ENCODE measurements at places on chromosomes 3 and 15.

- H3K27ac ChIP-seq, result no peak overlapping the region
- no peak for DNase-seq
- H3K27me3 ChIP-seq, result no peaks in the 10 kb centered on the region
Observed at GRCh38 chr15:48225771-48226170, 19.7 kb downstream of the SLC12A1 start.

- H3K4me1 ChIP-seq, result peaks cover 6% of the 10 kb centered on the region
- no peak for DNase-seq
- H3K27ac ChIP-seq, result no peak overlapping the region
- no peak overlapping the region for H3K4me3 ChIP-seq
- H3K36me3 ChIP-seq, result no peaks in the 10 kb centered on the region
- no peaks in the 10 kb centered on the region for H3K27me3 ChIP-seq
Observed at GRCh38 chr15:61151791-61152190, 77.3 kb downstream of the RORA start.

DNA sequence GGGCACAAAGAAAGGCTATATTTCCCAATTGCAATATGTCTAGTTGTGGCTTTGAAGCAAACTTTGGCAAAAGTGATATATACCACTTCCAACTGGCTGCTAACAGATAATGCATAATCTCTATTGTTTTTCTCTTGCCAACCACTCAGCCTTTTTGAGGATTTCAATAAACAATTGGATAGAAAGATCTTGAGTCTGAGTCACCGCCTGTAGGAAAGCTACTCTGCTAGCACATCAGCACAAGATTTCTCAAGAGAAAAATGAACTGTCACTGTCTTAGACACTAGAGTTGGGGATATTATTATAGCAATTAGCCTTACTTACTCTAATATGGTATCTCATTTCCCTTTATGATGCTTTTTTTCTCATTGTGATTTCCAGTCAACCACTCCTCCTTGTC is 119.7 kb downstream of the SST start:
- H3K4me1 ChIP-seq, result no peaks in the 10 kb centered on the region
- H3K36me3 ChIP-seq, result no peaks in the 10 kb centered on the region
- H3K27me3 ChIP-seq, result no peaks in the 10 kb centered on the region

DNA sequence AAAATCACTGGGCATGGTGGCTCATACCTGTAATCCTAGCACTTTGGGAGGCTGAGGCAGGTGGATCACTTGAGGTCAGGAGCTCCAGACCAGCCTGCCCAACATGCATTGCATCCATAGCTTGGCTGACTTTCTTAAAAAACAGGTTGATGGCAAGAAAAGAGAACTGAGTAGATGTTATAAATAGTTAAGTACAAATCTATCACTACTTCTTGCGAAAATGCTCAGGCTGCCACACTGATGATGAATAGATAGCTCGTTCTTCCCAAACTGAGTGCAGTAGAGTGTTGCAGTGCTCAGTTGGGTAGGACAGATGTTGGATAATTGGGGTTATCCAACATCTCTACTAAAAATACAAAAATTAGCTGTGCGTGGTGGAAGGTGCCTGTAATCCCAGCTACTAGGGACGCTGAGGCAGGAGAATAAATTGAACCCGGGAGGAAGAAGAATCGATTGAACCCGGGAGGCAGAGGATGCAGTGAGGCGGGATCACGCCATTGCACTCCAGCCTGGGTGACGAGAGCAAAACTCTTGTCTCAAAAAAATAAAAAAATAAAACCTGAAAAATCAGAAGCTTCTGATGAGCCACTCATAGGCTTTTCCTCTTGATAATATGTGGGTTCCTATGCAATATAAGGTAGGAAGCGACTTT is 1.2 kb downstream of the BTLA start:
- DNase-seq, result no peak
- no peaks in the 10 kb centered on the region for H3K27me3 ChIP-seq
- no peak overlapping the region for H3K27ac ChIP-seq
- no peak overlapping the region for H3K4me3 ChIP-seq
- no peaks in the 10 kb centered on the region for H3K36me3 ChIP-seq

DNA sequence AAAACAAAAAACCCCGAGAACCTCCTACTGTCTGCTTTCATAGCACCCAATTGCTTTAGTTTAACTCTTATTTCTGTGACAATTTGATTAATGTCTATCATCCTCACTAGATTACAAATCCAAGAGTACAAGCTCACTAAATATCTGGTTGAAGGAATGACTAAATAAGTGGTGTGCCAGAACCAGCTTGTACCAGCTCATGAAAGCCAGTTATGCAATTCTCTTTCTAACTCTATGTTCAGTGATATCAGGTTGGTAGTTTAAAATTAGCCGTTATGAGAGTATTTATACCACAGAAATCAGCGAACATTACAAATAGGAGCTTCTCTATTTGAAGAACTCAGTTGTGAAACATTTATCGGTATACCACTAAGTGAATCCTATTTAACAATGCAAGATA is 137.2 kb upstream of the MITF start:
- H3K4me1 ChIP-seq, result no peaks in the 10 kb centered on the region
- H3K36me3 ChIP-seq, result no peaks in the 10 kb centered on the region
- no peaks in the 10 kb centered on the region for H3K27me3 ChIP-seq
- no peak overlapping the region for H3K4me3 ChIP-seq

- peaks cover 2% of the 10 kb centered on the region for H3K36me3 ChIP-seq
- DNase-seq, result no peak
- H3K27me3 ChIP-seq, result no peaks in the 10 kb centered on the region
- no peak overlapping the region for H3K27ac ChIP-seq
Observed at GRCh38 chr15:29672923-29673809, 149.1 kb downstream of the TJP1 start.

- peaks cover 16% of the 10 kb centered on the region for H3K4me1 ChIP-seq
- H3K27ac ChIP-seq, result no peak overlapping the region
- DNase-seq, result no peak
- H3K27me3 ChIP-seq, result no peaks in the 10 kb centered on the region
- H3K4me3 ChIP-seq, result no peak overlapping the region
Observed at GRCh38 chr15:90838139-90838538, 30.2 kb upstream of the FURIN start.

- no peaks in the 10 kb centered on the region for H3K4me1 ChIP-seq
- H3K27me3 ChIP-seq, result no peaks in the 10 kb centered on the region
- no peak for DNase-seq
- H3K36me3 ChIP-seq, result no peaks in the 10 kb centered on the region
- no peak overlapping the region for H3K27ac ChIP-seq
- H3K4me3 ChIP-seq, result no peak overlapping the region
Observed at GRCh38 chr3:57397175-57398026, 104.9 kb upstream of the ASB14 start.

GRCh38 chr3:46670891-46671427 is 22.5 kb downstream of the ALS2CL start:
- no peak overlapping the region for H3K4me3 ChIP-seq
- H3K27me3 ChIP-seq, result no peaks in the 10 kb centered on the region
- no peak overlapping the region for H3K27ac ChIP-seq
- peaks cover 11% of the 10 kb centered on the region for H3K4me1 ChIP-seq
- no peak for DNase-seq

DNA sequence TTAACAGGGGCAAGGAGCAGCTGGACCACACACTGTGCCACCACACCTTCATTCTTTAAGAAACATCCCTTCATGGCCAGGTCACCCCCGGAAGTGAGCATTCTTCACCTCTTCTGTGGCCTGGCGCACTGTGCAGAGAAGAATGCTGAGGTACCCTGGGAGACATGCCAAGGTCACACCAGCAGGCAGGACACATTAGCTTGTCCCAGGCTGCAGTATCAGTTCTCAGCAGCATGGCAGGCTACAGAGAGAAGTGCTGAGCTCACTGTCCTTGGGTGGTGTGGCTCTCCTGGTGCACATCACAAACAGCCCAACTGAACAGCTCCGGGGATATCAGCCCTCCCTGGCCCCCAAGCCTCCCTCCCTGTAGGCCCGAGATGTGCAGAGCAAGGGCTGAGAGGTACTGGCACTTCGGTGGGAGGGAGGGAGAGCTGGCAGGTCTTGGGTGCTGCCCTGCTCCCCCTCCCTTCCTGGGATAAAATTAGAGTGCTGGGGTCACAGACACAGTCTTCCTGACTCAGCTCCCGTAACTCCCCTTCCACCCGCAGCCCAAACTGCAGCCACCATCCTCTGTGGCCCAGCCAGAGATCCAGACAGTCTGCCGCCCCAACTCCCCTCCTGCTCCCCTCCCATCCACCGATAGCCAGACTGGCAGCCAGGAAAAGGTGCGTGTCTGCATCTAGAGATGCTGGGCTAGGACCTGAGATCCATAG is 13.4 kb downstream of the SEMA7A start:
- H3K4me3 ChIP-seq, result no peak overlapping the region
- peaks cover 45% of the 10 kb centered on the region for H3K36me3 ChIP-seq
- peak overlapping the region; percentile 75 for H3K27ac ChIP-seq
- H3K27me3 ChIP-seq, result no peaks in the 10 kb centered on the region
- no peak for DNase-seq

GRCh38 chr15:49239105-49239504 is 69.1 kb downstream of the GALK2 start:
- H3K27ac ChIP-seq, result no peak overlapping the region
- H3K36me3 ChIP-seq, result no peaks in the 10 kb centered on the region
- H3K4me1 ChIP-seq, result no peaks in the 10 kb centered on the region
- H3K4me3 ChIP-seq, result no peak overlapping the region

DNA sequence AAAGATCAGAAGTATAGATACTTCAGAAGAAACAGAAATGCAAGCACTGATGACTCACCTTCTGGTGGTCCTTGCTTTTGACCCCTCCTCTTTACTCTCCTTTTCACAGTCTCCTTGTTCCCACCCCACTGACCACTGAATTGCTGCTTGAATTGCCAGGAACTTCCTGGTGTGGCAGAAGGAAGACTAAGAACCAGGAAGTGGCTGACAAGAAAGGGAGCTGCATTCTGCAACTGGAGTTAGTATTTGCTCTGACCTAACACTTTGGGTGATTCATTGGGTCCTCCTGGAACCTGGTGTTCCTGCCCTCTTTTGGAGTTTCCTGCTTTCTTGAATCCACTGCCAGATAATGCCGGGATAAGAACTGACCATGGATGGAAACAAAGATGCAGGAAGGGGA is 23.0 kb downstream of the KY start:
- H3K36me3 ChIP-seq, result peaks cover 3% of the 10 kb centered on the region
- no peak overlapping the region for H3K27ac ChIP-seq
- H3K4me1 ChIP-seq, result no peaks in the 10 kb centered on the region
- no peak overlapping the region for H3K4me3 ChIP-seq
- DNase-seq, result no peak
- no peaks in the 10 kb centered on the region for H3K27me3 ChIP-seq

DNA sequence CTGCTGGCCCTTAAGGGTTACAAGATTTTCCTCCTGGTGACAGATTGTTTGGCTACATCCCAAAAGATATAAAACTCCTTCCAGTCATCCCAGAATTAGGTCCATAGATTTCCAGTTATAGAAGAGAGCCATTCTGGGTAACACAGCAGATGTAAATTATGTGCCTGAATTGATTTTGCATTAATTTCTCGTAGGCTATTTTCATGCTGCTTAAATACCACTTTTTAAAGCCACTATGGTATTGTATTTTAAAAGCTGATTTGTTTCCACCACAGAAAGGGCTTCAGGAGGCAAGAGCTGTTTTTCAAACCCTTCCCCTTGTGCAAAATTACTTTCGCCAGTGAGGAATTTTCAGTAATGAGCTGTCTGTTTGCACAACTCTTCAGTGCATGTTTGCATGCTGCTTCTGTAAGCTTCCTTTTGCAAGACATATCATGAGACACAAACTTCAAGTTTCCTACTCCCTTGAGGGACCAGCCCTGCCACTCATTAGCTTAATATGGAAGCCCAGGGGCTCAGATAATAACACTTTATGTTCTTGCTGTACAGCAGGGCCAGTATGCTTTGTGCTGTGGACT is 105.4 kb upstream of the TNIK start:
- H3K27me3 ChIP-seq, result no peaks in the 10 kb centered on the region
- H3K4me1 ChIP-seq, result peaks cover 7% of the 10 kb centered on the region
- no peak for DNase-seq
- no peaks in the 10 kb centered on the region for H3K36me3 ChIP-seq

- peak; percentile 59 for DNase-seq
- H3K36me3 ChIP-seq, result no peaks in the 10 kb centered on the region
- H3K4me1 ChIP-seq, result no peaks in the 10 kb centered on the region
- no peak overlapping the region for H3K4me3 ChIP-seq
Observed at GRCh38 chr3:47989981-47990440, 26.2 kb downstream of the MAP4 start.

DNA sequence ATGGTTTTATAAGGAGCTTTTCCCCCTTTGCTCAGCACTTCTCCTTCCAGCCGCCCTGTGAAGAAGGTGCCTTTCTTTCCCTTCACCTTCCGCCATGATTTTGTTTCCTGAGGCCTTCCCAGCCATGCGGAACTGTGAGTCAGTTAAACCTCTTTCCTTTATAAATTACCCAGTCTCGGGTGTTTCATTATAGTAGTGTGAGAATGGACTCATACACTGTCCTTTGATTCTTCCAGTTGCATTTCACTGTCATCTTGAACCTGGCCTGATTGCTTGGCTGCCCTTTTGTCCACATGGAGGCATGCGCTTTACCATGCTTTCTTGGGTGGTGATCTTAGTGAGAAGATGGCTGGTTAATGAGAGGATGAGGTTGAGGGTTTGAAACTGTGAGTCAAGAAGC is 23.2 kb downstream of the USP13 start:
- no peaks in the 10 kb centered on the region for H3K36me3 ChIP-seq
- H3K4me1 ChIP-seq, result no peaks in the 10 kb centered on the region
- no peak for DNase-seq
- no peak overlapping the region for H3K4me3 ChIP-seq
- no peak overlapping the region for H3K27ac ChIP-seq

- H3K27ac ChIP-seq, result no peak overlapping the region
- no peak overlapping the region for H3K4me3 ChIP-seq
- no peaks in the 10 kb centered on the region for H3K27me3 ChIP-seq
Observed at GRCh38 chr3:22441711-22442110, 690.7 kb upstream of the ZNF385D start.

- no peak overlapping the region for H3K27ac ChIP-seq
- no peak overlapping the region for H3K4me3 ChIP-seq
- H3K36me3 ChIP-seq, result no peaks in the 10 kb centered on the region
- no peak for DNase-seq
Observed at GRCh38 chr3:16838561-16838960, 46.2 kb upstream of the PLCL2 start.

GRCh38 chr3:150540991-150541390 is 5.3 kb downstream of the SERP1 start:
- no peak for DNase-seq
- H3K36me3 ChIP-seq, result no peaks in the 10 kb centered on the region
- no peak overlapping the region for H3K27ac ChIP-seq
- H3K27me3 ChIP-seq, result no peaks in the 10 kb centered on the region
- no peak overlapping the region for H3K4me3 ChIP-seq

GRCh38 chr3:179964890-179965289 is 71.8 kb downstream of the PEX5L start:
- no peak overlapping the region for H3K27ac ChIP-seq
- H3K4me3 ChIP-seq, result no peak overlapping the region
- H3K4me1 ChIP-seq, result no peaks in the 10 kb centered on the region
- H3K27me3 ChIP-seq, result no peaks in the 10 kb centered on the region

DNA sequence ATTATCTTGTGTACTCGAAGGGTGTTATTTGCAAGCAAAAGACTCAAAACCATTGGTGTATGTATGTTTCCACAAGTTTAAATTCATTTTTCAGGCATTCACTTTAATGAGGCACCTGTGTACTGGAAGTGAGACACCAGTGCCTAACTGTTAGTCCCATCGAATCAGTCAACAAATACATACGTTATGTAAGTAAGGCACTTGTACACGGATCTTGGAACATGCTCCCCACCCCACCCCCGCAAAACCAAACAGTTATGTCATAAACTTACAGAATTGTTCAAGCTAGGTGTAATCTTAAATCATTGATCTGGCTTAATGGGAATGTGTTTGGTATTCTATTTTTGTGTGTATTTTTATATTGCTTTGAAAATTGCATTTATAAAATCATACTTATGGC is 17.1 kb downstream of the LRRC28 start:
- no peak for DNase-seq
- H3K36me3 ChIP-seq, result no peaks in the 10 kb centered on the region
- no peaks in the 10 kb centered on the region for H3K4me1 ChIP-seq
- H3K27ac ChIP-seq, result no peak overlapping the region
- H3K27me3 ChIP-seq, result no peaks in the 10 kb centered on the region
- no peak overlapping the region for H3K4me3 ChIP-seq
